ENCODE measurements at places on chromosomes 2 and 18.

GRCh38 chr2:211860224-211860623, 678.4 kb downstream of the ERBB4 start:
- DNase-seq: no peak

GRCh38 chr2:50895041-50895440, 136.9 kb downstream of the NRXN1 start:
- no peak for DNase-seq

GRCh38 chr2:71834796-71835195, 312.9 kb downstream of the CYP26B1 start:
- DNase-seq: no peak

- no peak for DNase-seq
Measured at GRCh38 chr18:48656176-48656575, 117.3 kb downstream of the CTIF start.

GRCh38 chr18:58310517-58310916, 266.5 kb downstream of the NEDD4L start:
- DNase-seq: no peak

DNA sequence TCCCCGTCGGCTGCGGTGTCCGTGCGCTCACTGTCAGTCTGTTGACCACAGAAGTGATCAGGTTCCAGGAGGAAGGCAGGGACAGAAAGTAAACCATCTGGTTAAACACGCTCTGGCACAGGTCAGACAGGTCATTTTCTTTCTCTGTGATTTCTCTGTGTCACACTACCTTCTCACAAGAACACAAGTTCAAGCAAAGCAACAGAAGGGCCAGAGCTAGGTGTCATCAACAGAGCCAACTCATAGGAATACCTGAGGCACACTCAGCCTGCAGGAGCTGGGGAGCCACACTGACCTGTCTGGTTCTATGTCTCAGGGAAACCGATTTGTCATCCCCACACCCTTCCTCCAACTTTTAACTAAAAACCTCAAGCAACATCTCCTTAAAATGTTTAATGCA, 115.1 kb upstream of the ZBTB14 start:
- DNase-seq: no peak

GRCh38 chr2:636641-637405, 40.4 kb downstream of the TMEM18 start:
- DNase-seq: peak; percentile 22

DNA sequence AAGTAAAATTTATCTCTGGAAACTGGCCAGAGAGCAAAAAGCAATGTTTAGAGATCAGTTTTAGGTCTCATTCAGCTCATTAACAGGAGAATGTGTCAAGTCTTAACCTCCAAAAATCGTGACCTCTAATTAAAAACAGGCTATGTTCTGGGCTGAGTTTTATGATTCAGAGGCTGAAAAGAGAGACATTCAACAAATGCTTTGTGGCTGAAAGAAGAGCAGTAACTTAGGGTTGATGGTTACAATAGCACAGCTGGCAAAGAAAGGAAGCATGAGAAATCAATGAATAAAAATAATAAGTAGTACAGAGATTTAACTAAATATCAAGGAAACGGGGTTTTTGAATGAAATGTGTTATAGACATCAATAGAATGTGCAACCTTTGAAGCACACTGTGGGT, 13.1 kb downstream of the TGIF1 start:
- no peak for DNase-seq

GRCh38 chr2:100235098-100235497, 87.2 kb downstream of the LONRF2 start:
- no peak for DNase-seq

DNA sequence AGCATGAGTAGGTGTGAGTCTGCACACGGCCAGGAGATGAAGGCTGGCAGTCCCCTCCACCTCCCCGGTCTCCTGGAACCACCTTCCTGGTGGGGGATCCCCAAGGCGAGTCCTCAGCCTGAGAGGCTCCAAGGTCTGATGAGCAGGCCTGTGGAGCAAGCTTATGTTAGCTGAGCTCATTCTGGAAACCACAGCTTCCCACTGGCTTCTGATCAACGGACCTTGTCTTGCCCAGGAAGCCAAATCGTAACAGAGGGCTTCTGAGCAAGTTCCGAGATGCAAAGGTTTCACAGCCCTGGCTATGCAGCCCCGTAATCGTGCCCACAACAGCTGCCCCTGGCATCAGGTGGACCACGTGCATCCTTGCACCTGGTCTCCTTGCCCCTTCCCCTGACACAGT, 28.8 kb upstream of the GPR55 start:
- no peak for DNase-seq

DNA sequence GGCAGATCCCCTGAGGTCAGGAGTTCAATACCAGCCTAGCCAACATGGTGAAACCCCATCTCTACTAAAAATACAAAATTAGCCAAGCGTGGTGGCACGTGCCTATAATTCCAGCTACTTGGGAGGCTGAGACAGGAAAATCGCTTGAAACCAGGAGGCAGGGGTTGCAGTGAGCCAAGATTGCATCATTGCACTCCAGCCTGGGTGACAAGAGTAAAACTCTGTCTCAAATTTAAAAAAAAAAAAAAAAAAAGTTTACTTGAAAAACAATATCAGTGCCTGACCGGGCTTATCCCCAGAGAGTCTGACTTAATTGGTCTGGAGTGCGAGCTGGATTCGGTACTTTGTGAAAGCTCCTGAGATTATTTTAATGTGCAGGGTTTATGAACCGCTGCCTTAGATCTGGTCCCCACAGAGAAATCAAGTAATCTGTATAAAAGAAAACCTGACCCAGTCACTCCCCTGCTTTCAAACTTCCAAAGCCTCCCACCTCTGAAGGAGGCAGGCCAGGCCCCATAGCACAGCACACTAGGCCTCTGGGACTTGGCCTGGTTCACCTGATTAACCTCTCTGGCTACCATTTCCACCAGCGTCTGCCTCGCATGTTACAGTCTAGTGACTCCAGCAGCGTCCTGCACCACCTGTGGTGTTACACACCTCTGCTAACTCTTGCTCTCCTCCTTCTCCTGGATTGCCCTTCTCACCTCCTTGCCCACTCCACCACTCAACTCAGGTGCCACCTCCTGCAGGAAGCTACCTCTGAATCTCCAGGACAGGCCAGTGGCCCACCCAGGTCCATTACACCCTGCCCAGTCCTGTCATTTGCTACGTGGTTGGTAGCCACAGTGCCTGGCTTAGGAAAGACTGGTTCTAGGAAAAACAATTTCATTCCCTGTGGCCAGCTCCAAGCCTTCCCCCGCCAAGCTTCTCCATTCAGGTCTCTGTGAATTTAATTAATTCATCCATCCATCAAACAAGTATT, 114.3 kb upstream of the PPP1CB start:
- no peak for DNase-seq

DNA sequence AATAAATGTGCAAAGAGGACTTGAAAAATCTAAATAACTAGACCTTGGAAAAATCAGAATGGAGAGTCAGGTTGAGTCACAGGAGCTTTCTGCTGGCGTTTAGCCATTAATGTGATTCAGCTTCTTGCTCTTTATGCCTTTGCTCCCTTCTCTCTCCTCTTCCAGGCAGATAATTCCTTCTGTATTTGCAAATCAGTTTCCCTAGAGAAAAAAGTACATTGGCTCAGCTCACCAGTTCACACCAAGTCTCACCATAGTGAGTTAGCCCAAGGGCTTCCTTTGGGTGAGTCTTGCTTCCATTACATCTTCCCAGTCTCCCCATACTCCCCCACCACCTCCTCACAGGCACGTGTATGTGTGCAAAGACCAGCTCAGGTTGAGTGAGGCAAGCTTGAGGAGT, 73.6 kb downstream of the CYBRD1 start:
- no peak for DNase-seq

- DNase-seq: no peak
Measured at GRCh38 chr18:76388261-76388660, 106.8 kb downstream of the ZNF516 start.

Measured in NCI-H526 (cell line).